ENCODE measurements at places on chromosomes 13 and 19. TPM values are rescaled to one million over a fixed set of nuclear protein-coding genes. Genes with fewer than 3 reads are reported as not detected.

EFNB2 gene
- total RNA-seq, result 26.0 TPM

ZNF254 gene
- 101 TPM for total RNA-seq

ZNF793 gene
- total RNA-seq, result 35.2 TPM

TEKTIP1 gene
- 0.54 TPM for total RNA-seq

CERS1 gene
- 19.1 TPM for total RNA-seq

- DNase-seq, result no peak
Observed at GRCh38 chr19:10812902-10813404, 23.1 kb downstream of the TMED1 start.

DNA sequence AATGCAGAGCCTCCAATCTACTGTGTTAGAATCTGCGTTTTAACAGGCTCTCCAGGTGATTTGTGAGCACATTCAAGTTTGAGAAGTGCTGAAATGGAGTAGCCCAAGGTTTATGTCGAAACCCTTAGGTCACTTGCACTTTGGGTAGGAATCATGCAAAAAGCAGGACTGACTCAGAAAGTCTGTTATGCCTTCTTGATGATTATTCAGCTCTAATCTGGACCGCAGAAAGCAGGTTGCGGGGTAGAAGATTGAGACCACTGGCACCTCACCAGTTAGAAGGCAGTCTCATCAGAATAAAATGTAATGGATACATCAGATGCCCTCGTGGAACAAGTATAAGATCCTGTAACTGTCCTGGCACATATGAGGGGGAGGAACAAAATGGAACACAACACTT, 326.3 kb downstream of the DCLK1 start:
- DNase-seq, result no peak

GRCh38 chr19:32676186-32676894, 692 bp downstream of the RGS9BP start:
- DNase-seq, result no peak

DNA sequence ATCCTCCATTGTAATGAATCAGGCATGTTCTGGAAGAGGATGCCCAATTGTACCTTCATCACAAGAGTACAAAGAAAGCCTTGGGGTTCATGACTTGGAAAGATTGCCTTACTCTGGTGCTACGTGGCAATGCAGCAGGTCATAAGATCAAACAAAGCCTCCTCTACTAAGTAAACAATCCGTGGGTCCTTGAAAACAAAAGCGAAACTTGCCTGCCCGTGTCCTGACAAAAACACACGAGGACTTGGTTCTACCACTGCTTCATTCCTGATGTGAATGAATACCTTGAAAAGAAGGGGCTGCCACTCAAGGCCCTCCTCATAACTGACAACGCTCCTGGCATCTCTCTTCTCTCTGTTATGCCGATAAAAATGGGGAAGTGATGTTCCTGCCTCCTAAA, 18.9 kb downstream of the ZNF563 start:
- DNase-seq, result no peak

DNA sequence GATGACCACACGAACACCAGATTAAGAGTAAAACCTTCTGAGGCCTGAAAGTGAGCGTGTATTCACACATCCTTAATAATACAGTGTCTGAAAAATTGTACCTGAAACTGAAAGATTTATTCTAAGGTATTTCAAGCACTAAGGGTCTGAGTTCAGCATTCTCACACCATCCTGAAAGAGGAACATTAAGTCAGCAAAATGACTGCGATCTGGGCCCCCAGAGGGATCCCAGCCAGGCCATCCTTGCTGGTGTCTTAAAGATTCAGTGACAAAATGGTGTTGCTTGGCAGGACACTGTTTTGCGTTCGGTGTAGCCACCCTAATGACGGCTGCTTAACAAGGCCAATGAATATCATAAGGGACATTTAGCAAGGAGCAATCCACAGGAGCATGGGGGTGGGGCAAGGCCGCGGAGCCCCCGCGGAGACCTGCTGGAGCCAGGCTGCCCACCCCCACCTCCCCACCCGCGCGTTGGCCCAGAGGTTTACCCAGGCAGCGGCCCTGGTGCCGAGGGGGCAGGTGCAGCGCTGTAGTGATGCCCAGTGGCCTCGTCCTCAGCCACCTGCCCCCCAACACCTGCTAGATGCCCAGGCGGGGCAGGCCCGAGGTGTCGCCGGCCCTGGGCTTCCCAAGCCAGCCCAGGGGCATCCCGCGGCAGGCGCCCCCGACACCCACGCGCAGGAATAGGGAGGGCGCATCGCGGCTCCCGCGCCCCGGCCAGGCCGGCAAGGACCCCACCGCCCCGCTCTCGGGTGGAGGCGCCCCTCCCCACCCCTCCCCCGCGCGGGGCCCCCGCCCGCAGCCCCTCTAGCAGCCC, 742 bp downstream of the NALCN start:
- peak; percentile 36 for DNase-seq

GRCh38 chr13:48648446-48648845, 5.3 kb upstream of the CYSLTR2 start:
- DNase-seq, result no peak

DNA sequence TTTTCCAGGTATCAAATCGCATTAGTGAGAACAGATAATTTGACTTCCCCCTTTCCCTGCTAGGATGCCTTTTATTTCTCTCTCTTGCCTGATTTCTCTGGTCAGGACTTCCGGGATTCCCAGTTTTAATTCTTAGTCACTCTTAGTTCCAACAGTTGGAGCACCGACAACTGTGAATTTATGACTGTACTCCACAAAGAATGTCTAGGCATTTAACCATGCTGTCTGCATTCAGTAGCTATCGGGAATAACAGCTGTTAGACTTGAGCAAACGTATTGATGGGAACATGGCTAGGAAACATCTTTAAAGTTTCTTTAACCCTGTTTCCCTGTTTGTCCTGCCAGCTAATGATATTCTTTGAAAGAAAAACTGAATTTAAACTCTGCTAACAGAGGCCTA, 14.1 kb upstream of the SPACA7 start:
- no peak for DNase-seq

DNA sequence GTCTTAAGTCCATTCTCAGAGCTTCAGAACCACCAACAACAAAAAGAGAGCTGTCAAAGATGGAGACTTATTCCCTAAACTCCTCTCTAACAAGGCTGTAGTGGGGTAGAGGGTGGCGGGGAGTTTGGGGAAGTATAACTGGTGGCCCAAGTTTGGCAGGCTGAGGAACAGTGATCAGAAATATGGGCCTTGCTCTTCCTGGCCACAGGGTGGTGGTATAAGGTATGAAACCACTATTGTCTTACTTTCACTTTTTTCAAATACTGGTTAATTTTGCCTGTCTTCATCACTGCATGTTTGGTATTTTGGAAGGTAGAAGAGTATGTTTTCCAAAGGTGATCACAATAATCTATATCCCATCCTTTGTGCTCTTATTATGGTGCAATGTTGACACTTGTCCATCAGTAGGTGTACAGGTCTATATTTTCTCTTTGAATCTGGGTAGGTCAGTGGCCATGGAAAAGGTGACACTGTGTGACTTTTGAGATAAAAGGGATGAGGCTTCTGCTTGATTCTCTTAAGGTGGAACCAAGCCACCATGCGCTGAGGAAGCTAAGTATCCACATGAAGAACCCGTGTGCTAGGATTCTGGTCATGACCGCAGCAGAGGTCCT, 23.2 kb upstream of the GPC5 start:
- DNase-seq, result no peak

- no peak for DNase-seq
Observed at GRCh38 chr13:27476943-27477703, 26.8 kb upstream of the MTIF3 start.

GRCh38 chr13:90154311-90154960, 1193.1 kb upstream of the MIR17HG start:
- no peak for DNase-seq
